Thymus (tissue), 14 donors: ENCODE measurements at places on chromosomes 3 and 15. TPM values are rescaled to one million over a fixed set of nuclear protein-coding genes. Genes with fewer than 3 reads are reported as not detected.

PLXNB1 gene
- 7.7 TPM for total RNA-seq

KBTBD13 gene
- total RNA-seq = under 0.01 TPM

SH2D7 gene
- 0.05 TPM for total RNA-seq

ZNF639 gene
- total RNA-seq = 31.9 TPM

ALDH1L1 gene
- total RNA-seq = 0.85 TPM

SLC24A5 gene
- 0.05 TPM for total RNA-seq

SEMA5B gene
- total RNA-seq = 0.99 TPM

TPRG1 gene
- total RNA-seq = 1.8 TPM

ATP13A4 gene
- total RNA-seq = 0.80 TPM

CFAP100 gene
- total RNA-seq = not detected

CIP2A gene
- total RNA-seq = 21.4 TPM

CCR1 gene
- total RNA-seq = 7.0 TPM

GP5 gene
- 0.14 TPM for total RNA-seq

VPS18 gene
- 12.4 TPM for total RNA-seq
